Activated T-cell treated with anti-CD3 and anti-CD28 coated beads, Interleukin-2, amount 50 U/mL, for 72 hours (primary cell): ENCODE measurements at places on chromosomes 5 and 9. TPM values are rescaled to one million over a fixed set of nuclear protein-coding genes. Genes with fewer than 3 reads are reported as not detected.
A peak's percentile ranks its signal among the peaks of the same experiment; 100 is the strongest.

DNA sequence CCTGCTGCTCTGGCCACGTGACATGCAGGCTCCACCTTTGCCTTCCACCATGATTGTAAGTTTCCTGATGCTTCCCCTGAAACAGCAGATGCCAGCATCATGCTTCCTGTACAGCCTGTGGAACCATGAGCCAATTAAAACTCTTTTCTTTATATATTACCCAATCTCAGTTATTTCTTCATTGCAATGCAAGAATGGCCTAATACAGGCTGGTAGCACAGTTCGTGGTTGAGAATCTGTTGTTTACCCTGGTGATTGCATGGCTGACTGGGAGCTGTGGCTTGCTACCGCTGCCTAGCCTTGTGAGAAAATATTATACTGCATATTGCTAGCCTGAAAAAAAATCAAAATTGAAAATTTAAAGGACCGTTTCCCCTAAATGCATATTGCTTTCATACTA lies 44.8 kb upstream of the PTPN3 start:
- DNase-seq: no peak

- no peak for DNase-seq
Observed at GRCh38 chr5:61290791-61291210, 41.3 kb upstream of the ZSWIM6 start.

DNA sequence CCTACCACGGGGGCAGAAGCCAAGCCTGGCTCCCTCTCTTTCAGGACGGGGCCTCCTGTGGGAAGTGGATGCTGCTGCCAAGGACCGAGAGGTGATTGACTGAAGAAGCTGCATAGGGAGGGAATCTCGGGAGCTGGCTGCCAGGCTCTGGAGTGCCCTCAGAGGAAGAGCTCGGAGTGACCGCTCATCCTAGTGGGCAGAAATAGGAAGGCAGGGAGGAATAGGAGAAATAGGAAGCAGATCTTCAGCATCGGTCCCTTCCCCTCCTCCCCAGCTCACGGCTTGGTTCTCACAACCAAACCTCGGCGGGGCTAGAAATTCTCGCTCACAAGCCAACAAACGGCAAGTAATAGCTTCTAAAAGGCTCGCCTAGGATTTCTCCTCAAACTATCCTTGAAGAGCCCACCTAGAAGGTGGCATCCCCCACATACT lies 159.9 kb upstream of the RAI14 start:
- no peak for DNase-seq

- DNase-seq: no peak
Observed at GRCh38 chr5:16936989-16937438, 926 bp upstream of the MYO10 start.

DNA sequence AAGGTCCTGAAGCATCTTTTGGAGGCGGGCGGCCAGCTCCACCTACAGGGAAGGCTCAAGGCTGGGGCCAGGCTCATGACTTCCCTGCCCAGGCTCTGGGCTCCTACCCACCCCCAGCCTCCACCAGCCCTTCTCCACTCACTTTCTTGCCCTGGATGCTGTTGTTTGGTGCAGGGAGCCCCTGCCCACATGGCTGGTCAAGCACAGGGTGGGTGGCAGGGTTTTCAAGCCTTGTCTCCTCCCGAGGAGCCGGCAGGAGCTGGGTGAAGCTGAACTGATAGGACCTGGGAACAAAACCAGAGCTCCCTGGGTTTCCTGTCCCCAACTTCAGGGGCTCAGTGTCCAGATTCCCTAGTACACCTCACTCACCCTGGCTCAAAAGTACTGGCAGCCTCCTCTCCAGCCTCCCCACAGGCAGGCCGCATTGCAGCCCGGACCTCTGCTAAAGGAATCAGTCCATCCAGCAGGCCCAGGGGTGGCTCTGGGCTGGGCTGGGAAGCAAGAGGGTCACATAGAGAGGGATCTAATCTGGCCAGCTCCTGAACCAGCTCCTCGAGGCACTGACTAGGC lies 6.9 kb downstream of the SHROOM1 start:
- DNase-seq: no peak

- peak; percentile 38 for DNase-seq
Observed at GRCh38 chr9:98707166-98708102, 1.3 kb downstream of the GABBR2 start.

- no peak for DNase-seq
Observed at GRCh38 chr9:93127395-93127911, 6.6 kb downstream of the NINJ1 start.

DNA sequence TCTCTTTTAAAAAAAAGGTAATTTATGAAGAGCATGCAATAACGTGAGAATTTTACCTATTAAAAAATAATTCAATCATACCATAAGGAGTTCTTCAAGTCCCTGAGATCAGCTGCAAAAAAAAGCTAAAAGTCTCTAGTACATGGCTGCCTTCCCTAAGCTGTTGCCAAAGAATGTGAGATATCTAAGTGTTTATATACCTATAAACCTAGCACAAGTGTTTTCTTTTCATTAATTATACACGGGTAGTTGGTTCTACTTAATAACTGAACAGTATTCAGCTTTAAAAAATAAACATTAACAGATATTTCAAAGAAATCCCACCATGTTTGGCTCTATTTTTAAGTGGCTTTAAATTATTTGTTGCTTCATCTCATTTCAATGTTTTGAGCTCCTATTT lies 25.9 kb downstream of the FNBP1 start:
- no peak for DNase-seq

DNA sequence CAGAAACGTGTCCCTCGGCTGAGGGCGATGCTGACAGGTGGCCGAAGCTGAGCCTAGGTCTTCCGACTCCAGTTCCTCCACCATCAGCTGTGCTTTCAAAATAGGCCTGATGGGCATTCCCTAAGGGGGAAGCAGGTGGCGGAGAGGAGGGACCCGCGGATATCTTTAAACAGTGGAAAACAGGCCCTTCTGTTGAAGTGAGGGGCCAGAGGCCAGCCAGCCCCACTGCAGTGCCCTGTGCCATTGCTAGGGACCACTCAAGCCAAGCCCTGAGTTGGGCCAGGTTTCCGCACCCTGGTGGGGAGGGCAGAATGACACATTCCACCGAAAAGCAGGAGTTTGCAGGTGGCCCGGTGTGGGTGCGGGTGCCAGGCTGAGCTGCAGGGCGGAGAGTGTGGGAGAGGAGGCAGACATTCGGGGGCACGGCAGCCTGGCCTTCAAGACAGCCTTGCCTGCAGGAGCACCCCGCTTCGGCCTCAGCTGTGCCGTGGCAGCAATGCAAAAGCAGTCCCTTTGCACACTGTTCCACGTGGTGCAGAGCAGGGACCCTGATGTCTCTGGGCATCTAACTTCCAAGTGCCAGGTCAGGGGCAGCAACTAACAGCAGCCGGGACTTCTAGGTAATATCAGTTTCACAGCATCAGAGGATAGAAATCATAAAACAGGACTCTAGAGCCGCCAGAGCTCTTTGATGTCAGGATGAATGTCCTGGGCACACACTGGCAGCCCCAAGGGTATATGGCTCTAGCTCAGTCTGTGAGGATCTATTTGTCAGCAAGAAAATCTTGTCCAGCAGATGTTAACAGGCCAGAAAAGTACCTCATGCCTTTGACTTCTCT lies 17.2 kb downstream of the HNRNPH1 start:
- no peak for DNase-seq

DNA sequence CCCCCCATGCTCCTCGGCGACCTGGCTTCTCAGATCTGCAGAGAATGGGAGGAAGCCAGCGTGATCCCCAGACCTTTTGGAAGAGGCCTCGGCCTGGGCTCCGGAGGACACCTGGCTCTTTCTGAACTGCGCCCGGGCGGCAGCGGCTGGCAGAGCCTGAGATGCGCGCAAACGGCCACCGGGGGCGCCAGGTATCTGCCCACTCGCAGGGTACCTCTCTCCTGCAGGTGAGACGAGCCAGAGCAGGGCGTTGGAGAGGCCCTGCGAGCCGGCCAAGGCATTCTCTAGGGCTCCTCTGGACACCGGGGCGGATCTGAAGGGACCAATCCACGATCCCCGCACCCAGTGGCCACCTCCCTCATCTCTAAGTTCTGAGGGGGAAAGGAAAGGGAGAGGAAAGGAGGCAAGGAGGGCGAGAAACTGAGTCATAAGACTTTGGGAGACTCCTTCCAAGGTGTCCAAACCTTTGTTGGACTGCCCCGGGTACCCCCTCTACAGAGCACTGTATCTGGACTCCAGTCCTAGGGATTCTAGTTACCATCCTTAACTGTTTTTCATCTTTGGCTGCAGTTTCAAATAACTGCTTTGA lies 55.0 kb upstream of the SLC46A2 start:
- DNase-seq: no peak

GRCh38 chr5:42940853-42941252 lies 99.3 kb downstream of the ANXA2R start:
- DNase-seq: no peak

DNA sequence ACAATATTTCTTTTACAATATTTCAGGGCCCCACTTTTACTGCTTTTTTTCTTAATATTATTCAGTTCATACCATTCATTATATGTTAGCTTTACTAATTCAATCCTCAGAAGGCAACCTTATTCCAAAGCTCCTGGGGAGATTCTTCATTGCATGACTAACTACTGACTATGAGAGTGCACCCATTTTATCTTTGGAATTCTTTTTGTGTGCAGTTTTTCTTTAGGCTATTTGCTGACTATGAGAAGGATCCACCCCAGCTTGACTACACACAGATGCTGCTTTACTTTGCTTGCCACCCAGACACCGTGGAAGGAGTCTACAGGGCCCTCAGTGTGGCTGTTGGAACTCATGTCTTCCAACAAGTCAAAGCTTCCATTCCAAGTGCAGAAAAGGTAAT lies 56.9 kb upstream of the IL7R start:
- no peak for DNase-seq

GRCh38 chr5:12357626-12358025 lies 453.4 kb upstream of the CTNND2 start:
- DNase-seq: no peak

DNA sequence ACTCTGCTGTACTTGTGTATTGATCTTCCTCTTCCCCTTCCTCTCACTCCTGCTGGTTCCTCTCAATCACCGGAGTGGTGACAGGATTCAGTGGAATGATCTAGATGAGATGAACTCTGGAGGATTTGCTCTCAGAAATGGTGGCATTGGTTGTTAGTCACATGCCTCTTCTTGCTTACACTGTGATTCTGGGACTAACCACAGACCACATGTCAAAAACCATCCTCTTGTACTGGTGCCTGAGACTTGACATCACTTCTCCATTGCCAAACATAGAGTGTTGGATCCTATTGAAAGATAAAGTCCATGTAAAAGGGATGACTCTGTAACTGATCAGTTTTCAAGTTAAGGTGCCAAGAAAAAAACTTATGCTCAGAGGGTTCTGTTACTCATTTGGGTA lies 506.5 kb downstream of the DMAC1 start:
- DNase-seq: peak; percentile 11

DNA sequence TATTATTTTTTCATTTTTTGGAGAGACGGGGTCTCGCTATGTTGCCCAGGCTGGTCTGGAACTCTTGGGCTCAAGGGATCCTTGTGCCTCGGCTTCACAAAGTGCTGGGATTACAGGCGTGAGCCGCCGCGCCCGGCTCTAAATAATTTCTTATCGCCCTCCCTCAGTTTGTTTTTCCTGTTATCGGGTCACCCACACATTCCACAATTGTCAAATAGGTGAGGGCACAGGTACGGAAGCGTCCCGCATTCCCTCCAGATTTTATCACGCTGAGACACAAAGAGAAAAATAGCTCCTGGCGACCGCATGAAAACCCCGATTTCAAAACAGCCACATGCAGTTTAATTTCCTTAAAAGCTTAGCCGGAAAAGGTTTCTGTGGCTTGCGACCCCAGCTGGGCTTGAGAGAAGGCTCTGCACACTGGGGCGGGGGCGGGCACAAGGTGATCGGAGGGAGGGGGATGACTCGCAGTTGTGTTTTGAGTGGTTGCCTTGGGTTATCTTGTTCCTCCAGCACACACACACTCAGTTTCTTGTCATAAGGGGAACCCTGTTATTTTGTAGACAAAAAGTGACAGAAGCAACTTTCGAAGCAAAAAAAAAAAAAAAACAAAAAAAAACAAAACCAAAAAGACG lies 717 bp upstream of the IQGAP2 start:
- DNase-seq: peak; percentile 88

DNA sequence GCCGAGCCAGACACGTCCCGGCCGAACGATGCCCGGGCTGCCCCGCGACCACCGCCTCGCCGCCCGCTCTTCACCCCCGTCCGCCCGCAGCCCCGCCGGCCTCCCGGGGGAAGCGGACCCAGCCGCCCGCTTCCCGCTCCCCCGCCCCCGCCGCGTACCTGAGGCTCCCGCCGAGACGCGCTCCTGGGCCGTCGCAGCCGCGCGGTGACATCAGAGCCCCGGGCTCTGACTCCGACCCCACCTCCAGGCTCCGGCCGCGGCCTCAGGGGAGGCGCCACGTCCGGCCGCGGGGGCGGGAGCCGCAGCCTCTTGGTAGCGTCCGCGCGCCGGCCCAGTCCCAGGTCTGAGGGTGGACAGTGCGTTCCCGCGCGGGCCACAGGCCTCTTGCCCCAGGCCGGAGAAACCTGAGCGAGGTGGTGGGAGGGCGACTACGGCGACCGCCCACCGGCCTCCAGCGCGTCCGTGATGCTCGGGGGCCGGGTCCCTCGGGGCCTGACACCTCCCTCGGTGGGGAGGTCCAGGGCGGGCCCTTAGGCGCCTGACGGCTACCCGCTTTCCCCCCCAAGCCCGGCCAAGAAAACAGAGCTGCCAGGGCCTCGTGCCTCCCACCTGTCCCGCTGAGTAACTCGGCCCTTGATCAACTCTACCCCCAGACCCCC lies at the start of gene SHROOM1:
SHROOM1 (minus strand) TSS at position 212 of the 659 bp plus-strand sequence. CDS start 4,507 bp downstream, outside the sequence.
- DNase-seq: peak; percentile 55

- DNase-seq: no peak
Observed at GRCh38 chr9:113164536-113165300, 13.9 kb downstream of the SLC31A2 start.

DNA sequence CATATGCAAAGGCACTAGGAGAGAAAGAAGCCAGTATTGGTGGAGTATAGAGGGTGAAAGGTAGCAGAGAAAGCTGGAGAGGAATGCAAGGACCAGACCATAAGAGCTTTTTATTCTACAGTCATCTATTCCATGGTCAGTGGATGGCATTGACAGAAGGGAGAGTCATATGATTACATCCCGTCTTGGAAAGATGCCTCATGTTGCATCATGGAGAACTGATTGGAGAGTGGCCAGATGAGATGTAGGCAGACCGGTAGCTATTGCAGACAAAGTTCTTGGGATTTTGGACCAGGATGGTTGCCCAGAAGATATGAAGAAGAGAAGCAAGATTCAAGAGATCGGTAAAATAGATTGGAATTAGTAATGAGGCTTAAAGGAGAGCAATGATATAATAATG lies 260.7 kb downstream of the CHSY3 start:
- no peak for DNase-seq

DNA sequence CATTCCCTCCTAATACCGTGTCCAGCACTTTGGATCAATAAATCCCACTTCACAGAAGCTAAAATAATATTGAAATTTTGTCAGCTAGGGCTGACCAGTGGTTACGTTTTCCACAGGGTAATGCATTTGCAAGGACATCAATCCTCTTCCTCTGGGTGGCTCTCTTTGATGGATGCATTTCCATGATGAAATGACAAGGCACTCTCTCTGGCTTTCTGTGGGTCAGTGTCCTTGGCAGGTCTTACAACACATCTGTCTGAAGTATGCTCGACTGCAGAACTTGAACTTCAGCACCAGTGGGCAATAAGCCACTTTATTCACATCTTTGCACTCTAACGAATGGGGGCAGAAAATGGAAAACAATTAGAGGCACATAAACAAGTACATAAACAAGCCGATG lies 330.1 kb downstream of the ADAMTS6 start:
- no peak for DNase-seq

The C5orf24 gene
- 39.4 TPM for total RNA-seq

The GRM6 gene
- total RNA-seq: not detected

The FAXDC2 gene
- total RNA-seq: 0.43 TPM

The BTNL8 gene
- total RNA-seq: 1.2 TPM

The DMRT3 gene
- total RNA-seq: not detected

The MARCOL gene
- total RNA-seq: not detected
